ENCODE measurements at places on chromosomes 5 and 9.

DNA sequence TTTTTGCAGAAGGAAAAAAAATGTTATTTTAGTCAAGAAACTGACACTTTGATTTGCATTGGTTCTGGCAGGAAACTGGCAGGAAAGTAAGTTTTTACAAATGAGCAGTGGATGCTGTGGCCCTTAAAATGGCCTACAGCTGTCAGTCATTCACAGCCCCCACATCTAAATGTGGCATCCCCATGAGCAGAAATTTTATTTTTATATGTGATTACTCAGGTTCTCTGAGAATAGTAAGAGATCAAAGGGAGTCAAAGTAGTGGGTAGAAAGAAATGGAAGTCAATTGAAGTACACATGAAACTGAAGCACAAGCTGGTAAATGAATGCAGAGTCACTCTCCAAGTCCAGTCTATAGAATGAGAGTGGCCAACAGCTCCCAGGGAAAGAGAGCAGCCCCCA lies 80.3 kb downstream of the ENC1 start:
- DNase-seq, result no peak

- DNase-seq, result no peak
Measured at GRCh38 chr5:67004730-67005350, 191.8 kb downstream of the CD180 start.

GRCh38 chr9:98724810-98725530 lies 16.2 kb upstream of the GABBR2 start:
- DNase-seq, result no peak

- no peak for DNase-seq
Measured at GRCh38 chr9:115398996-115399395, 281.0 kb upstream of the TNC start.

GRCh38 chr5:145557345-145557744 lies 277.8 kb downstream of the PRELID2 start:
- no peak for DNase-seq

Measured in SJCRH30 (cell line).